ENCODE measurements at places on chromosomes 7 and 10.

DNA sequence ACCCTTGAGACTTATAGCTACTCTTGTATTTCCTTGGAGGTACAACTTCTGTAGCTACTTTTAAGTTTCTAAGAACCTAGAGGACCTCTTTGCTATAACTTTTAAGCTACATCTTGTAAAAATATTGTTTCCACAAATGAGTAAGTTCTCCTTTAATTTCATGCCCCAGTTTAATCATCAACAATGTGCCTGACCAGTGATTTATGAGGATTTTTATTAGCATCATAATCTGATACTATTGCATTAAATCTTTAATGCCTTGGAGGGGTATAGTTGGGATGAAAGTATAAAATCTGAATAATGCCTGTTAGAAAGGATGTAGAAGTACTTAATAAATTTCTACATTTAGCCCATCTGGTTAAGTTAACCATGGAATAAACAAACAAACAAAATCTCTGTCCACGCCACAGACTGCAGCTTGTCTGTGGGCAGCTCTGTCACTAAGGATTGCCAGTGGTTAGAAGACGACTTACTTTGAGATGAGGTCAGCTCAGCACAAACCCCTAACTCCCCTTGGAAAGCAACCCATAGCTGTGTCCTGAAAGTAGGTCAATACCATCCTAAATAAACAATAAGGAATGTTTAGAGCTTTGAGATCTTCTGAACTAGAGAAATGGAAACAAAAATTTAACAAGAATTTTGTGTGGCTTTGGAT lies 18.3 kb downstream of the UBE2D1 start:
- DNase-seq: no peak

DNA sequence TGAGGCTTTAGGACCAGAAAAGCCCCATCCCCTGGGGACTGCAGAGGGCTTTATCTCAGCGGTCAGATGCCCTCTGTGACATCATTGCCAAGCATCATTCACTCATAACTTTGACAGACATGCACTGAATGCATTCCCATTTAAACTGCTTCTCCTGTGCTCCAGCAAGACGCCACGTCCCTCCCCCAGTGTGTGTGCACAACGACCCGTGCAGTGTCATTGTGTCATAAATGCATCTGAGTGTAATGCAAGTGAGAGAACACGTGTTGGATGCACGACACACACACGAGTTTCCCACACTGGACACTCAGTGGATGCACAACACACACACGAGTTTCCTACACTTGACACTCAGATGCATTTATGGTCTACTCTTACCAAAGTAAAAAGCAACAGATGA lies 337.9 kb downstream of the PTPRN2 start:
- no peak for DNase-seq

- no peak for DNase-seq
These were observed 21.8 kb downstream of the SLC13A4 start for GRCh38 chr7:135706038-135706742.

DNA sequence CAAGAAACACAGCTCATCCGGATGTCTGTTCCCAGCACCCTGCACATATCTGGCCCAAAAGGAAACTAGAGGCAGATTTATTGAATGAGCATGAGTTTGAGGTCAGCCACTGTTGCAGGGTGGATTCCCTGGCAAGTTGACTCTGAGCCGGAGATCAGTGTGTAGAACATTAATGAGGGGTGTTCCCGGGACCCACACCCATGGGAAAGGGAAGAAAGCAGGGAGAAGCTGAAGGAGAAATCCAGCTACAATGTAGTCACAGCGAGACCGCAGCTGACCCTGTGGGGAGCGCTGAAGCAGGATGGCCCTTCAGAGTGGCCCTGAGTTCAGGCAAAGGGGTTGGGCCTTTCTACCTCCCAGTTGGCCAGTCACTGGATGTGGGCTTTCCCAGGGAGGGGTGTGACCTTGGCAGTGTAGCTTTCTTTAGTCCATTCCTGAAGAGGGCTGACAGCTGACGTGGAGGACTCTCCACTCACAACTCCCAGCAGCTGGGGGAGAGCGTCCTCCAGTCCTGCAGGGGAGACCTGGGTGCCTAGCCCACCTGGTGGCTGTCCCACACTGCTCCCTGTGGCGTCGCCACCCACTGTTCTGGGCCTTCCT lies 324.2 kb upstream of the ZMIZ1 start:
- no peak for DNase-seq

DNA sequence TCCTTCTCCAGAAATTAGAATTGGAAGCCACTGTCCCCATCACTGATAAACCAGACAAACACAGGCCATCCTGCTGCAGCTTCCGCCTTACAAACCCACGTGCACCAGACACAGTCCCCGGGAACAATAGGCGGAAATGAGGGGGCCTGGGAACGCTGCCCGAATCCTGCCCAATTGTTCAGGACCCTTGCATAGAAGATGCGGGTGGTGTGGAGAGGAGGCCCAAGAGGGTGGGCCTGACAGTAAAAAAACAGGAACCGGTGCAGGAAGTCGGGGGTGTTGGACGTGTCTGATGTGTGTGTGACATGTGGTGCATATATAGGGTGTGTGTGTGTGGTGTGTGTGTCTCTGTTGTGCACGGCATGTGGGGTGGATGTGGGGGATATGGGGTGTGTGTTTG lies 26.5 kb upstream of the CHST15 start:
- no peak for DNase-seq

- DNase-seq: no peak
These were observed 6.3 kb upstream of the ZNF503 start for GRCh38 chr10:75407713-75408508.

DNA sequence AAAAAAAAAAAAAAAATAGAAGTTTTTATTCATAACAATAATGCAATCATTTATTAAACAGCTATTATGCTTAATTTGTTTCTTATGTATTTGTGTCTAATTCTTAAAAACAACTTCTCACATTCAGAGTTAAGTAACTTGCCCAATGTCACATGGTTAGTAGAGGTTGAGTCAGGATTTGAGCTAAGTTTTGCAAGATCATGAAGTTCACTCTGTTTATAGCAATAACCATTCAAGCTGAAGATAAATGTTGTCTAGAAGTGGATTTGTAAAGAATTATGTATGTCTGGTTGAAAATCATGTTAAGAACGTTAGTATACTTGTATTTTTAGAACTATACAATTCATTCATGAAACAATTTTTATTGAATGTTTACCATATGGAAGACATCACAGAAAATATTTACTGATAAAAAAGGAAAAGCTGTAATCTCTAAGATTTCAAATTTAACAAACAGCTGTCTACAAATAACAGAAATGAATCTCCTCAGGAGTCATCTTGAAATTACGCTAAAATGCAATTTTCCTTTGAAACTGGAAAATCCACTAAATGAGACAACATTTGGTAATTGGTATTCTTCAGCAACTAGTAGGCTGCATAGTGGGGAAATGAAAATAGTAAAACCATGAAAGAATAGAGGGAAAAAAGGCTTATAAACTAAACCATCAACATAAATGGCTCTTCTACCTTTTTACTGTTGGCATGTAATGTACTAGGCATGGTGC lies 70.5 kb upstream of the AHR start:
- DNase-seq: no peak

DNA sequence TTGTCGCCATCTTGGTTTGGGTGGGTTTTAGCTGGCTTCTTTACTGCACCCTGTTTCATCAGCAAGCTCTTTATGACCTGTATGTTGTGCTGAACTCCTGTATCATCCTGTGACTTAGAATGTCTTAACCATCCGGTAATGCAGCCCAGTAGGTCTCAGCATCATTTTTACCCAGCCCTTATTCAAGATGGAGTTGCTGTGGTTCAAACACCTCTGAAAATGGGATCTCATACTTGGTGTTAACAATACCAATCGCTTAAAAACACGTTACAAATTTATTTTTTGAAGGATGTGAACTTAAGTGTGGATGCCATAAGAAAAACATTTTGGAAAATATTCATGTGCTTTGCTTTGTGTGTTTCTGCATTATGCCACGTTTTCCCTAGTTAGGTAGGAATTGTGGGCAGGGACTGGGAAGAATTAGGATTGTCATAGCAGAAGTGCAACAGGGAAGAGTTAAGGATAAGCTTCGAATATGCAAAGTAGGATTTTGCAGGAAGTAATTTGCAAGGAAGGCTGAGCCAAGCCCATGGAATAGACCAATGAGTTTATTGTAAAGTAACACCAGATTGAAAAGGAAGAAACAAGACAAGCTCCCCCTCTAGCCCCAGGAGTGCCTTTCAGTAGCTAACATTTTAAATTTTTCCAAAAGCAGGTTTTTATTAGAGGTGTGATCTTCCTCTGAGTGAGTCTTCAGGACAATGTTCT lies 56.4 kb downstream of the PRR15 start:
- no peak for DNase-seq
